Nephron progenitor cell (in vitro differentiated cells): ENCODE measurements at places on chromosomes 1 and 21.

DNA sequence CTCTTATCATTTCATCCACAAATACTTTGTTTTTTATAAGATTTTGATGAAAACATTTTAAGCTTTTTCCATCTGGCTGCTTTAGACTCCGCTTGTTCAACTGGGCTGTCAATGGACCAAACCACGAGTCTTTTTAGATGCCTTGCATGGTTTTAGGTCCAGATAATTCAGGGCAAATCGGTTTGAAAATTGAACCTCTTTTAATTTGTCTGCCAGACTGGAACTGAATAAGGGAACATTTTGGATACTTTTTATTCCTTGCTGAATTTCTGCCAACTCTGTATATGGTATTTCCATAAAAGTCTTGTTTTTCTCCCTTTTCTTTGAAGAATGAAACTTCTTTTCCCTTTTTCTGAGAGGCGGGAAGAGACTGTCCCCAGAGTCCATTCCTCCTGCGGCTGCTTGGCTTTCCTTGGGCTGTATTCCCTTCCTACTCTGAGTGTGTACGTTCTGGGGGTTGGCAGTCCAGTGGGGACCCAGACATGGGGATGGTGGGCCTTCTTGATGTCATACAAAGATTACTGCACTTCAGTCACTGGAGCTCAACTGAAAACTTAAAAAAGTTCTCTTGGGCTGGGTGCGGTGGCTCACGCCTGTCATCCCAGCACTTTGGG lies 46.5 kb upstream of the CNN3 start:
- DNase-seq: no peak

GRCh38 chr1:14842891-14843290 lies 244.4 kb downstream of the KAZN start:
- DNase-seq: no peak

DNA sequence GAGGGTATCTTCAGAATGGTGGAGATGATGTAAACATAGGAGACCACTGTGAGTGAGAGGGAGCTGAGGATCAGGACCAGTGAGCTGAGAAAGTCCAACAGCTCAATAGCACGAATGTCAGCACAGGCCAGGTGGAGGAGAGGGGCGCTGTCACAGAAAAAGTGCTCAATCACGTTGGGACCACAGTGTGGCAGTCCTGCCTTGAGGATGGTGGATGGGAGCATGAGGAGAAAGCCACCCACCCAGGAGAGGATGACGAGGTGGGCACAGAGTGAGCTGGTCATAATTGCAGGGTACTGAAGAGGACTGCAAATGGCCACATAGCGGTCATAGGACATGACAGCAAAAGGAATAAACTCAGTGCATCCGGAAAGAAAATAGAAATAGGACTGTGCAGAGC lies 8.1 kb downstream of the OR11L1 start:
- no peak for DNase-seq

DNA sequence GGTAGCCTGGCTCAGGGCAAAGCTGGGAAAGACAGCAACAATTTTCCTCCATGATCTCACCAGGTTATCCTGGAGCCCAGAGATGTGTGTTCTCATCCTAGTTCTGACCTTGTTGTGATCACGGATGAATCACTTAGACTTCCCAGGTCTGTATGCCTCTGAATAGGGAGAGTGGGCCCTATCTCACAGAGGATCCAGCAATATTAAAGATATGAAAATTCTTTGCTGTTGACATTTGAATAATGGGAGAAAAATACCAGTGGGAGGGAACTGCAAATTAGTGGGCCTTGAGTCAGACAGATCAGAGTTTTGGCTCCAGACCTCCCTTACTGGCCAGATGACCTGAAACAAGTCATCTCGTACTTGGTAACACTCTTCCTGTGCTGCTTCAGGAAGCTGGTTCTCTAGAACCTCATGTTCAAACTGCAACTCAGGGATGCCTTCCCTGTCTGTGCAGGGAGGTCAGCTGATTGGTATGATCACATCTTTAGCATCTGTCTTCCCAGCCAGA lies 32.8 kb upstream of the RNF19B start:
- DNase-seq: no peak

DNA sequence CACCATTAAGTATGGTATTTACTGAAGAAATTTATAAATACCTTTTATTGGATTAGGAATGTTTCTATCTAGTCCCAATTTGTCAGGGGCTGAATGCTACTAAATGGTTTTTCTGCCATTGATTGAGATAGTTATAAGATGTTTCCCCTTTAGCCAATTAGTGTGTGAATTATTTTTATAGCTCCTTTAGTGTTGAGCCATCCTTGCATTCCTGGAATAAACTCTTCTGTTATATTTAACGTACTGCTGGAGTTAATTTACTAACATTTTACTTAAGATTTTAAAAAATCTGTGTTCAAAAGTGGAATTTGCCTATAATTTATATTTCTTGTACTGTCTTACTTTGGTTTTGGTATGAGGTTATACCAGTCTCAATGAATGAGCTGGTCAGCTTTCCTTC lies 25.4 kb upstream of the LRRC3 start:
- no peak for DNase-seq

GRCh38 chr1:115198938-115199337 lies 109.6 kb upstream of the TSPAN2 start:
- no peak for DNase-seq

DNA sequence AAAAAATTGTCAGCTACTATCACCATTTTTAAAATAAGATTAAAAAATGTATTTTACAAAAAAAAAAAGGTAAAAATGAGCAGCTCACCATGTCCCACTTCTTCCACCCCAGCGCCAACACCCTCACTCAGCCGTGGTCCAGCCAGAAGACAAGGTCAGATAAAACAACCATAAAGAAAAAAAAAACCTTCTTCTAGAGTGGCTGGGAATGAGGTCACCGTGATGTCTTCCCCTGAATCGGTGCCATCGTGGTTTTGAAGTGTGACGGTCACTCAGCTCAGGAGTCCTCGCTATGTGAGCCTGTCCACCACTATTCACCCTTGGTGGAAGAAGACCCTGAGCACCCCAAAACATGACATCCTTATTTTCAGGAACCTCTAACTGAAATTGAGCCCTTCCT lies 38.1 kb downstream of the B3GALT5 start:
- DNase-seq: no peak

GRCh38 chr1:240021709-240022108 lies 70.0 kb upstream of the FMN2 start:
- DNase-seq: no peak

GRCh38 chr1:37362594-37363385 lies 111.6 kb upstream of the ZC3H12A start:
- DNase-seq: peak; percentile 28

DNA sequence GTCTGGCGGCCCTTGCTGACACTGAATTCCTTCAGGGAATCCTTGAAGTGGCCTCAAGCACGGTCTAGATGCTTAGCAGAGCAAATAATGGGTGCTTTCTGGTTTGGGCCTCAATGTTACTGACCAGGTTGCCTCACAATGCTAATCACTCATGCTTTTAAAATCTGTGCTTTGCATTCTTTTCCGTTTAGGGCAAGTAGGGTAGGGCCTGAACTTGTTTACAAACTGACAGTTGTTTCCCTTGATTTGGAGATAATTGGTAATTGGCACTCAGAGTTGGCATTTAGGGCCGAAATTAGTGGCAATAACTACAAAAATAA lies 1.4 kb downstream of the VPS13D start:
- DNase-seq: no peak

DNA sequence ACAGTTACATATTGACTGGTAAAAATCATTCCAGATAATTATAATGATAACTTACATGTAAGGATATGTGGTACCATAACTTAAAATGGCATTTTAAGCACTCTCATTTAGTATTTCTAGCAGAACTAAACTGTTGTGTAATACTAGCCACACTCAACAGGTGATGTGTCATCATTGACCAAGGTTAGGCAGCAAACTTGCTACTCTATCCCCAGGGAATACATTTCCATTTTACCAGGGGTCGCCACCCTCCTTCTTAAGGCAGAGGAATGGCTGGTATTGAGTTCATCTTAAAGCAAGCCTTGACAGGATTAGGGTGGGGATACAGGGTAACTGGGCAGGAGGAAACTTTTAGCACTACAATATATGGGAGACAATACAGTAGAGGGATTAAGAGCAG lies 259.8 kb upstream of the CAMK1G start:
- no peak for DNase-seq

DNA sequence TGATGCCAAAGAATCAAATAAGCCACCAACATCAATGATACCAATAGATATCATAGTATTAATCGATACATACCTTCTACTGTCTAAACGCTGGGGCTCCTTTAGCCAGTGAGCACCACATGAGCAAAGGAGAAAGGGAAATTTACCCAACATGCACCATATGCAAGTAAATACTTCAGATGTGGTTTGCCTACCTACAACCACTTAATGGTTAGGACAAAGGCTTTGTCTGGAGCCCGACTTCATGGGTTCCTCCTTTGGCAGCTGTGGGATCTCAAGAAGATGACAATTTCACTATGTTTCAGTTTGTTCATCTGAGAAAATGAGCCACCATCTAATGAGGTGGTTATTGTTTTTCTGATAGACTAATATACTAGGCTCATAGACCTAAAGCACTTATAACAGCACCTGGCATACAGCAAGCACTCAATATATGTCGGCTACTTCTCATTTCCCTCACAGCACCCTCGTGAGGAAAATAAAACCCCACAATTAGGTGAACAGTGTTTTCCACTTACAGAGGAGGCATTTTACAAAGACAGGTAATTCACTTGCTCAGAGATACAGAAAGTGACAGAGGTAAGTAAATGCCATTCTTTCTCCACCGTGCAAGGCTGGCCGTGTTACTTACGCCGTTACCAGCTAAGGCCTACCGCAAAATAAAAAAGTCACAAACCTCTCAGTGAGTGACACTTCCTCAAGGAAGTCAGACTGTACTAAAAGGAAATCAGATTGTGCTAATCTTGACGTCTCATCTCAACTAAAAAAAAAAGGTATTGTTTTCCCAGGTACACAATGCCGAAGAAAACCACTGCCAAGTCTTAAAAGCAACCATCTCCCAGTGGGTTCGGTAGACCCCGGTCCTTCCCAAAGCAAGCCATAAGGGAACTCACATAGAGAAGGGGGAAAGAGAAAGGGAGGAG lies 1.6 kb downstream of the TTC13 start:
- no peak for DNase-seq

- DNase-seq: peak; percentile 59
Measured at GRCh38 chr1:56803561-56804156, 15.5 kb downstream of the FYB2 start.

- no peak for DNase-seq
Measured at GRCh38 chr1:212506666-212507065, 73.9 kb downstream of the NENF start.

GRCh38 chr21:36466061-36466511 lies 13.8 kb downstream of the CLDN14 start:
- no peak for DNase-seq

- DNase-seq: no peak
Measured at GRCh38 chr21:44089001-44089911, 17.9 kb upstream of the PWP2 start.

DNA sequence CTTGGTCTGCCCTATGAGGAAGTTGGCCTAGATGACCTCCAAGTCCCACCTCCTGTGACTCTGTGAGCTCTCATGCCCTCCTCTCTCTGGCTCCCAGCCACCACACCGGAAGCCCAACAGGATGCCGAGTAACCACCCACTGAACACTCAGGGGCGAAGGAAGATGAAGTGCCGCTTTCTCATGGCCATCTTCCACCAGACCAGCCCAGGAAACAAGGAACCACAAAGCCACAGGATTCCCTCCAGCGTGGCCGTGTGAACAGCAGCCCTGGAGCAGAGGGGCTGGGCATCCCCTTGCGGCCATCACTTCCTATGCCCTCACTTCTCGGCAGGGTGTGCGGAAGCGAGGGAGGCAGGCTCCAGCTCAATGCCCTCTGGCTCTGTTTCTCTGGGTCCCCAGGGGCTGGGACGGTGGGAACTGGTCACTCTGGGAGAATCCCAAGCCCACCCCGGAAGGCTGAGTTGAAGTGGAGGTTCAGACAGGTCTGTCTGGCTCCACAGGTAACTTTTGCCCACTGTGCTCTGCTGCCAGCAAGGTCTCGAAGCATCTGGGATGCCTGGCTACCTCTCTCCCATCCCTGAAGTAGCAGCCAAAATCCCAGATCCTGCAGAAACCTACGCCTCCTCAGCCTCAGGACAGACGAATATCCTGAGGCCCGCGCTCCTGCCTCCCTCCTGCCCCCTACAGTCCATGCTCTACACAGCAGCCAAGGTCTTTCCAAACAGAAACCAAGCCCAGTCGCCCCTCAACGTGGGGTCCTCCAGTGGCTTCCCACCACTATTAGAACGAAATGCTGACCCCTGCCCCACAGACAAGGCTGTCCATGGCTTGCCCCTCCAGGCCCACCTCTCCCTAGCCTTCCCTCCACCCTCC lies 44.2 kb upstream of the ECE1 start:
- DNase-seq: peak; percentile 65

DNA sequence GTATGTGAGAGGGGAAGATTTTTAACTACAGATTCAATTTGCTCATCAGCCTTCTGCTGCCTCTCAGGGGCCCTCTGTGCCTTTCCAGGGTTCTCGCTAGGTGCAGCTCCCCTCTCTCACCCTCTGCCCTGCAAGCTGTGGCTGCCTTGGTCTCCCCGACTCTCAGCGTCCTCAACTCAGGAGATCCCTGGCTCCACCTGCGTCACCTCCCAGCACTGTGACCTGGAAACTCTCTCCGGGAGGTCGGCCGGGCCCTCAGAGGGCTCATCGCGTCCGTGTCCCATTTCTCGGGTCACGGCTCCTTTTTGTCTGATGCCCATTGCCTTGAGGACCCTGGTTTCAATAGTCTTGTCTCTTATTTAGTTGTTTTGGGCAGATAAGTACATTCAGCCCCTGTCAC lies 63.5 kb upstream of the ADARB1 start:
- no peak for DNase-seq

GRCh38 chr1:185045814-185046492 lies 595 bp downstream of the RNF2 start:
- DNase-seq: peak; percentile 71

DNA sequence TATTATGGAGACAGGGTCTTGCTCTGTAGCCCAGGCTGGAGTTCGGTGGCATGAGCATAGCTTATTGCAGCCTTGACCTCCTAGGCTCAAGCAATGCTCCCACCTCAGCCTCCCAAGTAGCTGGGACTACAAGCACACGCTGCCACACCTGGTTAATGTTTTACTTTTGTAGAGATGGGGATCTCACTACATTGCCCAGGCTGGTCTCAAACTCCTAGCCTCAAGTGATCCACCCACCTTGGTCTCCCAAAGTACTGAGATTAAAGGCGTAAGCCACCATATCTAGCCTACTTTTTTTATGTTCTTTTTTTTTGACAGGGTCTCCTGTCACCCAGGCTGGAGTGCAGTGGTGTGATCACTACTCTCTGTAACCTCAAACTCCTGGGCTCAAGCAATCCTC lies 5.9 kb upstream of the BCL2L15 start:
- DNase-seq: no peak

- peak; percentile 72 for DNase-seq
Measured at GRCh38 chr1:119327094-119327449, 41.5 kb upstream of the HAO2 start.
